ENCODE measurements at places on chromosomes 2 and 18. TPM values are rescaled to one million over a fixed set of nuclear protein-coding genes. Genes with fewer than 3 reads are reported as not detected.

DNA sequence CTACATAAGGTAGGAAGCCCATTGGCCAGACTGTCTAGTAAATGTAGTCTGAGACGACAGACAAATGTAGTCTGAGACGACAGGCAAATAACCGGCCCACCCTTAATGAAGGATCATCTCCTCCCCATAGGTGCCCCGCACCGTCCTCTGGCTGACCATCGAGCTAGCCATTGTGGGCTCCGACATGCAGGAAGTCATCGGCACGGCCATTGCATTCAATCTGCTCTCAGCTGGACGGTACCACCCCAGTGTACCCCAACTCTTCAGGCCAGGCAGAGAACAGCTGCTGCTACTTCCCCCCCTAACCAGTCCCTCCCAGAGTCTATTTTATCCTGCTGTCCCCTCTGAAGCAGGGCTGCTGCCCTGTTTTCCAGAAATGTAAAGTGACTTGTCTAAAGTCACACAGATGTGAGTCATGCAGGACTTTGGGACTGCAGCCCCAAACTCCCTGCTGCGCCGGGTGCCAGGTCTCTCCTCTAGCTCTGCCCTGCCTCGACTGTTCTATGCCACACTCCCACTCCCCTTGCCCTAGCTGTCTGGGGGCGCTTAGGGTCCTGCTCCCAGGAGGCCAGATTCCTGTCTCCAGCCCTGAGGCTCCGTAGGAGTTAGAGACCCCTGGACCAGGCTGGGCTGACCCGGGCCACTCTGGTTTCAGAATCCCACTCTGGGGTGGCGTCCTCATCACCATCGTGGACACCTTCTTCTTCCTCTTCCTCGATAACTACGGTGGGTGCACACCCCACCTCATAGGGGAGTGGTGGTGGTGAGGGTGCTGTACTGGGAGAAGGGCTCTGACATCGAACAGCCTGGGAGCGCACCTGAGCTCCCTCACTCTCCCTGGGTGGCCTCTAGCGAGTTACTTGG is 4.7 kb downstream of the SLC11A1 start:
- DNase-seq, result no peak

- DNase-seq, result no peak
These were observed 1003.5 kb downstream of the TSN start for GRCh38 chr2:122758967-122759366.

DNA sequence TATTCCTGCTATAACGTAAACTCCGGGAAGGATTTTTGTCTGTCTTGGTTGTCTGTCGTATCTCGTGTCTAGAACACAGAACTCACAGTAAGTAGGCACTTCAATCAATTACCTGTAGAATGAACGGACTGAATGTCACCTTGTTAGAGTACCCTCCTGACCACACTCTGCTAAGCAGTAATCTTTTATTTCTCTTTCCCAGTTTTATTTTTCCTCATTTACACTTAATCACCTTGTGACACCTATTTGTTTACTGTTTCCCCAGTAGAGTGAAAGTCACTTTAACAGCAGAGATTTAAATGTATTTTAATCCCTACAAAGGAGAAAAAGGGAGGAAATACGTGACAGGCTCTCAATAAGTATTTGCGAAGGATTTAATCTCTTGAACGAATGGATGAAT is 514 bp upstream of the EPB41L5 start:
- DNase-seq, result no peak

DNA sequence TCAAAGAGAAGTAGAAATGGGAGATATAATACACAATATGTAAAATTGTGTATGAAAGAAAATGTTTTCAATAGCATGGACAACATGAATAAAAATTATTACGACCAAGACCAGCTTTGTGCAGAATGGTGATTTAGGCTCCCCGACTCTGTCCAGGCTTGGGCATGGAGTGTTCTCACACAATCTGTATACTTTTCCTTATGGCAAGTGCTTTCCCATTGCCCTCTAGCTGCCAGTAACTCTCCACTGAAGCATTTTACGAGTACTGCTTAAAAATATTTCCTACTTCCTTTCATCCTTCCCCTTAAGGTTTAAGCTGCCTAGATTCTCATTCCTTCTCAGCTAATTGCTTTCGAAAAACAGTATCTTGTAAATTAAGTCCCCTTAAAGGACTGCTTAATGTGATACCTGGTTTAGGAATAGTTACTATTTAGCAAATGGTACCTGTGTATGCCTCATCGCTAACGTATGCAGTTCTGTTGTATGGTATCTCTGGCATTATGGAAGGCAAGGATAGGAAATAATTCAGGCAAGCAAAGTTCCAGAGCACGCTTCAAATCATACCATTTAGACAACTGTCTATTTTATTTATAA is 714.6 kb downstream of the ERBB4 start:
- no peak for DNase-seq

GRCh38 chr2:217685255-217685605 is 317.6 kb downstream of the TNS1 start:
- DNase-seq, result peak; percentile 39

- no peak for DNase-seq
These were observed 196.0 kb downstream of the KCNS3 start for GRCh38 chr2:18074476-18074875.

DNA sequence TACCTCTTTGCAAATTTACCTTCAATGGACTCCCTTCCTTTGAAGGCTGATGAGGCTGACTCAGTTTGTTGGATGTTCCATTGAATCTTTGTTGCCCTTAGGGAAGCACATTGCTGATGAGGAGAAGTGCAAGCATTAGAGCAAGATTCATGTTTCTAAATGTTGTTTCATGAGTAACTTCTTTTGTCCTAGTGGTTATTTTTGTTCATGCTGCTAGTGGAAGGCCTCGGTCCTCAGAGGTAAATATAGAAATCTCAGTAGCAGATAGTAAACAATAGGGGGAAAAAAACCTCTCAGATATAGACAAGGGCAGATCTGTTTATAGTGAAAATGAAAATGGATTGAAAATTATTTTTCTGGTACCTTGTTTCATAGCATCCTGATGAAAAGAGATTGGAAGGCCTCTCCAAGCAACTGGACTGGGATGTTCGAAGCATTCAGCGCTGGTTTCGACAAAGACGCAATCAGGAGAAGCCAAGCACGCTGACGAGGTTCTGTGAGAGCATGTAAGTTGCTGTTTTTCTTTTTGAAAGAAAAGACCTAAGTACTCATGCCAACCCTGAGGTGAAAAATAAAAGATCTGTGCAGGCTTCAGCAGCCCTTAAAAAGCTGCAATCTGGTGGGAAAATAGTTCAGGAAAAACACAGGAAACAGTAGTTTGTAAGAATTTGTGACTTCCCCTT is 104.9 kb downstream of the CERS6 start:
- DNase-seq, result no peak

Gene ST6GAL2
- total RNA-seq, result 1.7 TPM

Gene STARD6
- total RNA-seq, result not detected
